AG08396 (cell line): ENCODE measurements at places on chromosomes 1 and 21.

DNA sequence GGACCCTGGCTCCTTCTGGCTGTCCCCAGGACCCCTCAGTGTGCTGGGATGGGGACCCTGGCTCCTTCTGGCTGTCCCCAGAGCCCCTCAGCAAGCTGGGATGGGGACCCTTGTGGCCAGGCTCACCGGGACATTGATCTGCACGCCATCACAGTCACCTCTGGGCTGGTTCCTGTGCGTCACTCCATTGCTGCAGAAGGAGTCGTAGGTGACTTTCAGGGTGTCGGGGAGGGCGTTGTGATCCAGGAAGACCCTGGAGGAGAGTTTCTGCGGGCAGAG, 19.7 kb upstream of the PTTG1IP start:
- DNase-seq: no peak

- DNase-seq: no peak
These were observed 123.8 kb upstream of the COL6A1 start for GRCh38 chr21:45857761-45858160.

GRCh38 chr1:81974883-81975555, 174.3 kb downstream of the ADGRL2 start:
- DNase-seq: no peak

DNA sequence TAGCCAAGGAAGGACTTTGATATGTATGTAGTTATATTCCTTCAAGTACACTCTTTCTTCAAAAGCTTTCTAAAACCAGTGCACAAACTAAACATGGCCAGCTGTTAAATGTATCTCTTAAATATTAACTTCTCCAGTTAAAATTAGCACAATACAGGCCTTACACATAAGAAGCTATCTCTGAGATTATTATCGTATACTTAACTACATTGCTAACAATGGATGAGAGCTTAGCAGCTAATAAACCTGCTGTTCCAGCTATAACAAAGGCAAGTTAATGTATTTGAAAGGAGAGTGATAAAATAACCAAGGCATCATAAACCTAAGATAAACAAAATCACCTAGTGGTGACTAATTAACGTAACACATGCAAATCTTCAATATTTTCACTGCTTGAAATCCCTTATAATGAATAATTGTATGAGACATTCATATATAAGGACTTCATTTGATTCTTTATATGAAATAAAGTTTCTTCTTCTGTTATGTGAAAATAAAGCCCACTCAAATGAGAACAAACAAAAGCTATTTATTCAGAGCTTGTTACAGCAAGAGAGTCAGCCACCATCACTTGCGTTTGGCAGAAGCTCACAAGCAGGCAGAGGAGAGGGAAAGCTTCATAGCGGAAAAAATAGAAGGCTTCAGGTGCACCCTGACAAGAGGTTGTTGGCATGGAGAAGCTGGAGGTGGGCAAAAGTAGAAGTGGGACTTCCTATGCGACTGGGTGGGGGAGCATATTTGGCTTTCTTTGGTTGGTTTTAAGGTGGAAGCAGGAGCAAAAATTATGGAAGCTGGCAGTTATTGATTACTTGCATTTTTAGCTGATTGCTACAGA, 274.1 kb upstream of the CHRM3 start:
- no peak for DNase-seq

DNA sequence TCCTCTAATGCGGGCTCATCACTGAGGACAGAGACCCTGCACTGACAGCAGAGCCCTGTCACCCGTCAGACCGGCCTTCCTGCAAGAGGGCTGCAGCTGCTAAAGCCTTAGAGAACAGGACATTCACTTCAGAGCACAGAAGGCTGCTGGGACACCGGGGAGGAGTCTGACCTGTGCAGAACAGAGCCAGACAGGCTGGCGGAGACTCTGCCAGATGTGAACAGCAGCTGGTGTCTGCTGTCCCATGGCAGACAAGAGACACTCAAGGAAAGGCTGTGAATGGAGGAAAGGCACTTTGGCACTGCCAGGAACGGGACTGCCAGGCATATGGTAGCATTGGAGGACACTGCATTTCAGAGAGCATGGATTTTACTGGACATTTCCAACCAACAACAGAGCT, 21.4 kb downstream of the MRAP start:
- no peak for DNase-seq
